ENCODE measurements at places on chromosomes 5 and 9.

GRCh38 chr9:91240596-91241165 lies 121.0 kb downstream of the AUH start:
- DNase-seq = no peak

DNA sequence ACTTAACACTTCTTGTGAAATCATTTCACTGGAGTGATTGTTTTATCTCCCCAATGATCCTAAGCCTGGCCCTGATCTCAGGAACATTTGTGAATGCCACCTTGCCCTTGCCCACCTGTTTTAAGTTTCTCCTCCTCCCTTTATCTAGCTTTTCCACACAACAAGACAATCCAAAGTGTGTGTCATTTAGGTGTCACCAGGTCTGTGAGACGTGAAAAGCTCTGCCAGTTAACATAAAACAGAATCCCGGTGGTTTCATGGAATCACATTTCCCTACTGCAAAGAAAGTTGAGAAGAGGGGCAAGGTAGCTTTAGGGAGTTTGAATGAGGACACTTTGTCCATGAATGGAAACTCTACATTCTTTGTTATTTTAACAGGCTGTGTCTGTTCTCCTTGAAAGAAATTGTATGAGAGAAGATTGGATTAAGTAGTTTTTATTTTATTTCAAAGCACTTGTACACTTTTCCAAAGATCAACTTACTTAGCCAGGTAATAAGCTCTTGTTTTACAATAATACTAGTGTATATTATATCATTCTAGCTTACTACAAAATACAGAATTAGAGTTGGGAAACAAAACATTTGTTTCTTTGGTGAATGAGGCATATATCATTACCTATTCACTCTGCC lies 239.0 kb downstream of the ISL1 start:
- DNase-seq = no peak

DNA sequence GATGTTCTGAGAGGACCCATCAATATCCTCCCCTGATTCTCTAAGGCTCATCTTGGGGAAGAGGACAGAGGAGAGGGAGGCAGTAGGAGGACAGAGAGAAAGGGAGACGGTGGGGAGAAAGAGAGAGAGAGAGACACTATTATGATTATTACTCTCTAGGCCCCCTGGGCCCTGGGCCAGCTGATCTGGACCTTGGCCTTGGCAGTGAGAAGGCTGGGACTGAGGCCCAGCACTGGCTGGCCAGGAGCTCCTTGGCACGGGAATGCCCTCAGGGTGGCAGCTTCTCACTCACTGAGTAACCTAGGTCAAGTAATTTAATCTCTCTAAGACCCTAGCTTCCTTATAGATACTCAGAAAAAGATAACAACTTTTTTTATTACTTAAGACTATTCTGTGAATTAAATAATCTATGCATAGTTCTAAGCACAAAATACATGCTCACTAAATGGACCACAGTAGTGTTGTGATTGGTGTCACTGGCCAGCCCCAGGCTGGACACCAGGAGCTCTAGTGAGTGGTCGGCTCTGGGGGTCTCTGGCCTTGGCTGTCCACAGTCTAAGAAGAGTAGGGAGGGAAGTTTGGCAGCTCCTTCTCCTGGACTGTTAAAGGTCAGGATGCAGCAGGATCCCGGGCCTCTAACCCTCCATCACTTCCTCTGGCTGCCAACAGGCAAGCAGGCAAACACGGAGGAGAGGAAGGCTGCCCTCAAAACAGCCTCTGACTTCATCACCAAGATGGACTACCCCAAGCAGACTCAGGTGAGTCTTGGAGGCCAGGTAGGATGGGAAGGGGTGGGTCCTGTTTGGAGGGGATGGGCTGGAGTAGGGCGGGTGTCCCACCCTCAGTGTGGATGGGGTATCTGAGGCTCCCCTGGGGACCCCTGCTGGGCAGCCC lies 50.0 kb downstream of the GSN start:
- no peak for DNase-seq

GRCh38 chr9:91855196-91855595 lies 94.8 kb downstream of the ROR2 start:
- no peak for DNase-seq

All from fibroblast of skin of abdomen (primary cell).